ENCODE measurements at places on chromosomes 3 and 15. TPM values are rescaled to one million over a fixed set of nuclear protein-coding genes. Genes with fewer than 3 reads are reported as not detected.
A peak's percentile ranks its signal among the peaks of the same experiment; 100 is the strongest.

DNA sequence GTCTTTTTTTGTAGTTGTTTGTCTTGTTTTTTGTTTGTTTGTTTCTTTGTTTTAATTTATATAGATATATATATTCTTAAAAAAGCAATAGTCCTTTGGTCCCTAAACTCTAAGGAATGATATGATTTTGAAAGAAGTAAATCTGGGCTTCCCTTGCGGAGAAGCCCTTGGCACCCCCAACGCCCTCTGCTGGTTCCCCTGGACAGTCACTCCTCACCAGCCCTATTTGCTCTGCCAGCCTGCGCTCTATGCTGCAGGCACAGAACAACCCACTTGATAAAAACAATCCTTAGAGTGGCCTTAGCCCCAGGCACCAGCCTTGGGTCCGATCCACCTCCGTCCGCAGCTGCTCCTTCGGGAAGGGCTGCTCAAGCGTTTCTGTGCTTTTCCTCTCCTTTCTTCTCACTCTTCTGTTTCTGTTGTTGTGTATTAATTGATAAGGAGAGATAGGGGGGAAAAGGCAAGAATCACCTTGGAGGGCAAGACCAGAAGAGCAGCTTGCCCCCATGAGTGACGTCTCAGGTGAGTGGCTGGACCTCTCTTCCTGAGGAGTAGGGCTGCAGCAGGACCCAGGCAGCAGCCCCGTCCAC lies 13.7 kb upstream of the PARP6 start:
- no peak for DNase-seq

DNA sequence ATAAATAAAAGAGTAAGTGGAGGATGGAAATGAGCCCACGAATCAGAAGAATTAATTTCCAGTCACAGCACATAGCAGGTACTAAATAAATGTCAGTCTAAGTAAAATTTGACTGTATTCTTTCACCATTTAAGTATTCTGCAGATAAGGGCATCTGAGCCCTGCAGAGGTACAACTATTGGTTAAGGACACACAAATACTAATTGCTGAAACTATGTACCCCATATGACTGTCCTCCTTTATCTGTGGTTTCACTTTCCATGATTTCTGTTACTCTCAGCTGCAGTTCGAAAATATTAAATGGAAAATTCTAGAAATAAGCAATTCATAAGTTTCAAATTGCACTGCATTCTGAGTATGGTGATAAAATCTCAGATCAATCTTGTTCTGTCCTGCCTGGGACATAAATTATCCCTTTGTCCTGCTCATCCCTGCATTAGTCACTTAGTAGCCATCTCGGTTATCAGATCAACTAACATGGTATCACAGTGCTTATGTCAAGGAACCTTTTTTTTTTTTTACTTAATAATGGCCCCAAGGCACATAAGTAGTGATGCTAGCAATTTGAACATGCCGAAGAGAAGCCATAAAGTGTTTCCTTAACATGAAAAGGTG lies 95.1 kb downstream of the LSAMP start:
- no peak for DNase-seq

- DNase-seq, result no peak
These were observed 139.4 kb upstream of the PFN2 start for GRCh38 chr3:150110097-150110496.

GRCh38 chr15:100663915-100664281 lies 61.5 kb downstream of the ASB7 start:
- no peak for DNase-seq

- peak; percentile 51 for DNase-seq
These were observed 29.6 kb downstream of the PSMD6 start for GRCh38 chr3:63993653-63994079.

DNA sequence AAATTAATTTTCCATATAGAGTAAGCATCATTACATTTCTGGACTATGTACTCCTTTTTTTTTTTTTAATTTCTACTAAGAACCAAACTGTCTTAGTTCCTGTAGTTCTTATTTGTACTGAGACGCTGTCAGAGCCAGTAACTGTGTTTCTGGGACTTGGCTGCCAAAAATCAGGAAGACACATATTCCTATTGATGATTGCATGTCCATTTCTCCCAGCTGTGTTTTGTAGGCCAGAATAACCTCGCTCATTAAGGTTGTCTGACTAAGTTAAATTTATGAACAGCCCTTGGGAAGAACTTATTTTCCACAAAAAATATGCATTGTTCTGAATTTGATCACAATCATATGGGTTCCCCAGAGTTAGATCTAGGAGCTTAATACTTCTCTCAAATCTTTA lies 29.5 kb downstream of the PLSCR5 start:
- no peak for DNase-seq

- no peak for DNase-seq
These were observed 26.5 kb downstream of the PHLDB2 start for GRCh38 chr3:111885578-111885977.

GRCh38 chr3:15819576-15819975 lies 21.8 kb upstream of the ANKRD28 start:
- DNase-seq, result no peak

GRCh38 chr3:33807191-33807590 lies 8.8 kb downstream of the PDCD6IP start:
- DNase-seq, result no peak

DNA sequence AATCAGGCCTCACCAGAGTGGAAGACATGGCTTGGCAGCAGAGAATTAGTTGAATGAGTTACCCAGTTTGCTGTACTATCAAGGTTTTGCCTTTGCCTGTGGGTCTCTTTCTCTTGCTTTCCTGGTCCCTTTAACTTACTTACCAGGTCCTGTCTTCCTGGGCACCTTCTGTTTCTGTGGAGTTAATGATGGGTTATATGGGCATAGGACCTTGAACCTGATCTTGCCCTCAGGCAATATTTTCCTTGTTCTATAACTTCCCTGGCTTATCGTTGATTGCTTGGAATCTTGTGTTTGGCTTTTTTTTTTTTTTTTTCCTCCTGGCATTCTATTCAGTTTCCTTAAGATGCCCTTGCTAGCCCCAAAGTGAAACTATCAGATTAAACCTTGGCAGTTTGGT lies 106.8 kb downstream of the HHLA2 start:
- no peak for DNase-seq

DNA sequence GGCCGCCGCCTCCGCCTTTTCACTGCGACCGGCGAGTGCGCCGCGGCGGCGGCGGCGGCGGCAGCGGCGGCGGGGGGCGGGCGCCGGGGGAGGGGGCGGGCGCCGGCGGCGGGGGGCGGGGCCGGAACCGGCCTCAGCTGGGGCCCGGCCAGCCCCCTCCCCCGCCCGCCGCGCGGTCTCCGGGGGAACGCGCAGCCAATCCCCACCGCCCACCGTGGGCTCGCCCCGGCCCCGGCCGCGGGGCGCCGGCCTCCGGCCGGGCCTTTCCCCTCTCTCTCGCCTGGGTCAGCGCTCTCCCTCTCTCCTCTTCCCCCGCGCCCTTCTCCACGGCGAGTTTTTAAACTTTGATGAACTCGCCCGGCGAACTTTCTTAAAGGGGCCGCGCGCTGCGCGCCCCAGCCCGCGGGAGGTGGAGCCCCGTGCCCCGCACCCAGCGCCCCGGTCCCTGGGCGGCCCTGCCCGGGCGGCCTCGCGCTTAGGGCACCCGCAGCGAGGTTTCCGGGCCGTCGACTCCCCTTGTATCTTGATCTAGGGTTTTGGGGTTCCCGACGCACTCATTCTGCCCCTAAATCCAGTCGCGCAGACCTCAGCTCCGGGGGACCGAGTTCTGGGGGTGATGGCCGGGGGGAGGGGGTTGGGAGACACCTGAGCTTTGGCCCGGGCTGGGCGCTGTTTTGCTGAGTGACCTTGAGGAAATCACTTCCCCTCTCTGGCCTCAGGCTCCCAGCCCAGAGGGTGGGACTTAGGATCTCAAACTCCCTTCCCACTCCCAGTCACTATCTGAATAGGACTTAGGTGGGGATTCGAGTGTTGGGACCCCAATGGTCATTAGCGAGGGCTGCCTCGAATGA lies at the start of gene RBPMS2:
RBPMS2 (minus strand) TSS at position 39 of the 851 bp plus-strand sequence. CDS start 270 bp downstream, outside the sequence.
- no peak for DNase-seq

DNA sequence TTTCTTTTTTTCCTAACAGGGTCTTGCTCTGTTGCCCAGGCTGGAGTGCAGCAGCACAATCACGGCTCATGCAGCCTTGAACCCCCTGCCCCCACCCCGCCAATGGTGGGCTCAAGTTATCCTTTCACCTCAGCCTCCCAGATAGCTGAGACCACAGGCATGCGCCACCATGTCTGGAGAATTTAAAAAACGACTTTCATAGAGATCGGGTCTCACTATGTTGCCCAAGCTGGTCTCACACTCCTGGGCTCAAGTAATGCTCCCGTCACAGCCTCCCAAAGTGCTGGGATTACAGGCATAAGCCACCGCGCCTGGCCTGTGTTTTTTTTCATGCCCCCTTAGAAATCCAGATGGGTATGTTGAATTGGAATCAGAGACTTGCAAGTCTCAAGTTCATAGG lies 40.3 kb downstream of the ERICH6 start:
- DNase-seq, result no peak

DNA sequence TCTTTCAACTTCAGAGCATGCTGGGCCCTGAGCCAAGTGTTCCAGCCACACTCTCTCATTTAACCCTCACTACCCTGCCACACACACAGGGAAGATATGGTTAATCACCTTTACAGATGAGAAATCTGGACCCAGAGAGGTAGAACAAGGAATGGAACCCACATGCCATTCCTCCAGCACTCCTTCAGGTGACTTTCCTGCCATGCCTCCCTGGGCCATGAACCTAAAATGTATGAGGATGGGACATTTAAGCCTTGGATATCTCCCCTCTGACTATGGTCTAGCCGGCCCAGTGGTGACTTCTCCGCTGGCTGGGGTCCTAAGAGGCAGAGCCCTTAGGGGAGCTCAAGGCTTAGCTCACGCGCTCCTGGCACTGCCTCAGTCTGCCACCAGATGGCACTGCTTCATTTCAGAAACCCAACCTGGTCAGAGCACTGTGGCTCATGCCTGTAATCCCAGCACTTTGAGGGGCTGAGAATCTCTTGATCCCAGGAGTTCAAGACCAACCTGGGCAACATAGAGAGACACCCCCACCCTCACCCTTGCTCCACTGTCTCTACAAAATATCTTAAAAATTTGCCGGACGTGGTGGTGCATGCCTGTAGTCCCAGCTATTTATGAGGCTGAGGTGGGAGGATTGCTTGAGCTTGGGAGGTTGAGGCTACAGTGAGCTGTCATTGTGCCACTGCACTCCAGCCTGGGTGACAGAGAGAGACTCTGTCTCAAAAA lies 2.2 kb upstream of the DCAF1 start:
- peak; percentile 62 for DNase-seq

- no peak for DNase-seq
These were observed 777.9 kb upstream of the ARRDC4 start for GRCh38 chr15:97182581-97182980.

DNA sequence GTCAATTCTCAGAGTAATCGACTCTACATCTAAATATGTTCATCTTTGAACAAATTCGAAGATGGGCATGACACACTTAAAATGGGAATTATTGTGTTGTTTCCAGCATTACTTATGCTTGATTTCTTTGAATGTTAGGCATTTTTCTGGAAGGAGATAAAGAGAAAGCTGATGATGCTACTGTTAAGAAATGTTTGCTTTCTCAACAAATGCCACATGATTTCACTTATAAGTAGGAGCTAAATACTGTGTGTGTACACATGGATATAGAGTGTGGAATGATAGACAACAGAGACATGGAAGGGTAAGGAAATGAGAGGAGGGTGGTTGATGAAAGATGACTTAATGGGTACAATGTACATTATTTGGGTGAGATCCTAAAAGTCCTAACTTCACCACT lies 400.9 kb downstream of the TBL1XR1 start:
- no peak for DNase-seq

GRCh38 chr3:115227461-115227860 lies 80.4 kb upstream of the ZBTB20 start:
- no peak for DNase-seq

The ACKR2 gene
- total RNA-seq, result 0.16 TPM

The TMEM39A gene
- total RNA-seq, result 11.2 TPM

The FBXW12 gene
- total RNA-seq, result 2.5 TPM

The SLITRK3 gene
- total RNA-seq, result 6.6 TPM

The RTP2 gene
- total RNA-seq, result not detected

The NBEAL2 gene
- total RNA-seq, result 3.3 TPM

The OXNAD1 gene
- 16.4 TPM for total RNA-seq

The SLC12A1 gene
- 0.16 TPM for total RNA-seq

The RASGRF1 gene
- total RNA-seq, result 2.8 TPM

The DLEC1 gene
- 0.78 TPM for total RNA-seq
